ENCODE measurements at places on chromosomes 12 and 14.

DNA sequence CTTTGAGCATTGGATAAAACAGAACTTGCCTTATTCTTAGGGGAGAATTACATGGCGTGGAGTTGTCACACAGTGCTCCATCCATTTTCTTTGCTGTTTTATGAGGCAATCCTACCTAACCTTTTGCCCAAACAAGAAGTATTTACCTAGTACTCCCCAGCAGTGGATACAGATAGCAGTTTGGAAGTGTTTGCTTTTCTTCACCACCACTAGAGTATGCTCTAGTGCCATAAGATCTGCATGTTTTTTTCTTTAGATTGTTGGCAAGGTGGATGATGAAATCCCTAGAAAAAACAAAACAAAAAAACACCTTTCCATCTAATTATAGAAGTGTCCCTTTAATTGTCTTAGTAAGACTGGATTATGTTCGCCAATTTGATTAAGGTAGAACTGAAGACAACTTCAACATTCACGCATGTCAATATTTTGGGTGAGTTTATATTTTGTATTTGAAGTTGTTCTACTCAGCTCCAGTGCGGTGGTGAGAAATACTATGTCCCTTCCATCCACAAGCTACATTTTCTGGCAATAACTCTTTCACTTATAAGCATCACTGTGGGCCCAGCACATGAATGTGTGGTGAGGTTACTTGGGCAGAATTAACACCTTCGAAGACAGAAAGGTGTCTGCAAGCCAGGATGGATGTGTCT lies 23.6 kb upstream of the TMEM260 start:
- no peak for DNase-seq

- no peak for DNase-seq
Measured at GRCh38 chr12:104738776-104739642, 219.1 kb downstream of the SLC41A2 start.

DNA sequence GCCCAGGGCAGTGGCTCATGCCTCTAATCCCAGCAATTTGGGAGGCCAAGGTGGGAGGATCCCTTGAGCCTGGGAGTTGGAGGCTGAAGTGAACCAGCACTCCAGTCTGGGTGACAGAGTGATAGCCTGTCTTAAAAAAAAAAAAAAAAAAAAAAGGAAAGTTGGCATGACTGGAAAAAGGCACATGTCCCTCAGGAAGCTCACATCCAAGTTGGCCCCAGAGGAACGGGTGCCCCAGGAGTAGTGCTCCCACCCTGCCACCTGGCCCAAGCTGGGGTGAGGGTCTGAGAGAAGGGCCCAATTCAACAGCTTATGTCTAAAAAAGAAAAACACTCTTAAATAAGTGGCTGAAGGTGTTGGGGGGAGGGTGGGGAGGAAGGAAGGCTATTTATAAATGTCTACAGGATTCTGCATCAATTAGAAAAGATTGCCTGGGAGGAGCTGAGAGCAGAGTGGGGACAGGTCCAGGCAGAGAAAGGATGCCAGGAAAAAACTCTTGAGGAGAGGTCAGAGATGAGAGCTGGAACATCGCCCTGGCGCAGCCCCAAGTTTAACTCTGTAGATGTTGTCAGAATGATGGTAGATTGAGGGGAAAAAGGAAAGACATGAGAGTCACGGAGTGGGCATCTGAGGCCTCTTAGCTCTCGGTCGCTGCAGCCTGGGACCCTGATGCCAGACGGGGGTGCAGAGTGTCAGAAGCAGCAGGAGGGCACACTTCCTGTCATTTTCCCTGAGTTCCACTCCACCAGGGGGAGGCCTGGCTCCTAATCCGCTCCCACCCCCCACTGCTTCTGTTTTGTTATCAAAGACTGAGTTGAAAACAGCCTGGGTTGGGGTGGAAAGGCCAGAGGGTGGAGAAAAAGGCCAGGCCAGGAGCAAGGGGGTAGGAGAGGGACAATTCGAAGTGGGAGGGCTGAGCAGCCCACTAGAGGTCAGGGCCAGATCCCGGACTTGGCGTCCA lies 7.3 kb downstream of the SPRYD3 start:
- DNase-seq = no peak

DNA sequence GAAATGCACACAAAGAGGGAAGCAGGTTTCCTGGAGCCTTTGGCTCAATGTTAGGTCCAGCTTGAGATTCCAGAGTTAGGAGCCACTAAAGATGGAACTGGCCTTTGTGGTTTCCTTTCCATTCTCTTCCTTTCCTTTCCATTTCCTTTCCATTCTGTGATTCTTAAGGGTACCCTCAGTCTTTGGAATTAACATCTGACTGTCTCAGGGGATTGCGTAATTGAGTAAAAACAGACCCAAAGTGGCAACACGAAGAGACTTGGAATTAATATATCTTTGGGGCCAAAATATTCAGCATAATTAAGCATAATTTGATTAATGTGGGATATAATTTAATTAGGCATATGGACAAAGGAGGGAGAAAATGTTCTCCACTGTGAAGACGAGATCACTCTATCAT lies 205.6 kb downstream of the CRADD start:
- DNase-seq = no peak

- no peak for DNase-seq
Measured at GRCh38 chr12:93060666-93061472, 131.8 kb upstream of the EEA1 start.

DNA sequence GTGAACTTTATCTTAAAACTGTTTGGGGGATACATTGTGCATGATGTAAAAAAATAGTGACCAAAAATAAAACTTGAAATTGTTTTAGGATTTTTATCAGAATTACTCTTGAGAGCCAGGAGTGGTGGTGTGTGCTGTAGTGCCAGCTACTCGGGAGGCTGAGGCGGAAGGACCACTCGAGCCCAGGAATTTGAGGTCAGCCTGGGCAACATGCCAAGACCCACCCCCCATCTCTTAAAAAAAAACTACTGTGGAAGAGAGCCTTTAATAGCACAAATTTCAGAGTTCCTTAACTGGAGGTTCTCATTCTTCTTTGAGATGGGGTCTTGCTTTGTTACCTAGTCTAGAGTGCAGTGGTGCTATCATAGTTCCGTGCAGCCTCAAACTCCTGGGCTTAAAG lies 21.5 kb downstream of the CPSF2 start:
- no peak for DNase-seq

- no peak for DNase-seq
Measured at GRCh38 chr14:100498068-100498467, 89.1 kb downstream of the BEGAIN start.

GRCh38 chr12:111409780-111410430 lies 4.2 kb downstream of the SH2B3 start:
- no peak for DNase-seq

DNA sequence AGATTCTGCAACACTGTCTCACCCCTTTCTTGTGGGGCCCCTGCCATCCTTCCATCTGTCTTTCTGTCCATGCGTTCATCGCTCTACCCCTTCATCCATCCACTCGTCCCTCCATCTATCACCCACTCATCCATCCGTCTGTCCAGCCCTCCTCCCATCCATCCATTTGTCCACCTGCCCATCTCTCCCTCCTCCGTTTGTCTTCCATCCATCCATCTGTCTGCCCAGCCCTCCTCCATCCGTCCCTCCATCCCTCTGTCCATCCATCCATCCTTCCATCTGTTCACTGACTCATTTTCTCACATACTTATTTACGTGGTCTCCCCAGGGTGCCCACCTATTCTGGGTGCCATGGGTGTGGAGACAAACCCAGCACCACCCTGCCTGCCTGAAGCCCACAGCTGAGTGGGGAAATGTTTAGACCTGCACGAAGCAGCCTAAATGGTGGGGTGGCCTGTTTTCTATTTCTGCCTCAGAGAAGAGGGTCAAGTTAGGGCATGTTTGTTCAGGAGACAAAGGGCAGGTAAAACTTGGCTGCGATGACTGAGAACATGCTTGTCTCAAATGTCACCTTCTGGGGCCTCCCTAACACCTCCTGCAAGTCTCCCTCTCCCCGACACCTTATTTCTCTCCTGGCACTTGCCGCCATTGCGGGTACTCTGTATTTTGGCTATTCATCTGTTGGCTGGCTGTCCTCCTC lies 2.8 kb upstream of the SLC25A47 start:
- no peak for DNase-seq

GRCh38 chr12:131375972-131376345 lies 334.9 kb upstream of the SFSWAP start:
- DNase-seq = peak; percentile 1

- DNase-seq = no peak
Measured at GRCh38 chr12:85457016-85457415, 177.0 kb downstream of the ALX1 start.

DNA sequence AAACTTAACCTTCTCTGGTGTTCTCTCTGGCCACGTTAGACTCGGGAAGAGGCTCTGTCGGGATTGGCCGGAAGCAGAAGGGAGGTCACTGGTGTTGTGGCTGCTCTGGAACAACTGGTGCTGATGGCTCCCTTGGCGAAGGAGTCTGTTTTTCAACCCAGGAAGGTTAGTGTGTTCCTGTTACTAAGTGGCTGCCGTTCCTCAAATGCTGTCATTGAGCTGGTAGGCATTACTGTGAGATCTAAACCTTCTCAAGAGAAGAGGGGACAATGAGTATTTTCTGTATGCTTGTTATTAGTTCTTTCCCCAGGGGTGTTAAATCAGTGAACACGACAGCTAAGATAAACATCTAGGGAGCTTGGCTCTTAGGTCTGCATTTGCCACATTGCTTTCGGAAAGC lies 18.3 kb downstream of the POP5 start:
- DNase-seq = no peak

- no peak for DNase-seq
Measured at GRCh38 chr12:8637244-8637643, 24.6 kb upstream of the AICDA start.

DNA sequence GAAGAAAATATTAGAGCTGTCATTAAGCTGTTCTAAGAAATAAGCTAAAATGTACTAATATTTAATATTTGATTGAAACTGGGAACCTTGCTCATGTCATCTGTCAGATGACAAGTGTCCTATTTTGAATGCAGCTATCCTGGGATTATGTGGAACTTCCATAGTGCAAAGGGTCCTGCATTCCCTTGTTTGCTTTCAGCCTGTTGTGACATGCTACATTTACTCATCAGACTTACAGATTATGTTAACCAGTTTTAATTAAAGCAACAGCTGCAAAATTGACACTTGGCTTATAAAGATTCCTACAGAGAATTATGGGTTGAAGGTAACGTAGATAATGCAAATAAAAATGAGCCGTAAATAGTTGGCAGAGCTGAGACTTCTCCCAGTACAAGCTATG lies 458.4 kb upstream of the RGS6 start:
- no peak for DNase-seq

DNA sequence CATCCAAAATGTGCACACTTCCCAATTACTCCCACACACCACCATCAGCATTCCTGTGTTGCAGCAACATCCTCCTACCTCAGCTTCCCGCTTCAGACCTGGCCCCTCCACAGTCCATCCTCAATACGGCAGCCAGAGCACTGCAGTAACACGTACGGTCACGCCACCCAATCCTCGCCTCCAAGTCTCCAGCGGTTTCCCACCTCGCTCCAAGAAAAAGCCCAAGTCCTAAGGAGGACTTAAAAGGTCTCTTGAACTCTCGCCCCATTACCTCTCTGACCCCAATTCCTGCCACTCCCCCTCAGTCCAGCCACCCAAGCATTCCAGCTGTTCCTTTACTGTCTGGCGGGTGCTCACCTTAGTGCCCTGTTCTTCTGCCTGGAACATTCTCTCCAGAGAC lies 12.0 kb downstream of the FBXO21 start:
- no peak for DNase-seq

GRCh38 chr12:25052196-25052913 lies 103.5 kb upstream of the BCAT1 start:
- DNase-seq = peak; percentile 75

DNA sequence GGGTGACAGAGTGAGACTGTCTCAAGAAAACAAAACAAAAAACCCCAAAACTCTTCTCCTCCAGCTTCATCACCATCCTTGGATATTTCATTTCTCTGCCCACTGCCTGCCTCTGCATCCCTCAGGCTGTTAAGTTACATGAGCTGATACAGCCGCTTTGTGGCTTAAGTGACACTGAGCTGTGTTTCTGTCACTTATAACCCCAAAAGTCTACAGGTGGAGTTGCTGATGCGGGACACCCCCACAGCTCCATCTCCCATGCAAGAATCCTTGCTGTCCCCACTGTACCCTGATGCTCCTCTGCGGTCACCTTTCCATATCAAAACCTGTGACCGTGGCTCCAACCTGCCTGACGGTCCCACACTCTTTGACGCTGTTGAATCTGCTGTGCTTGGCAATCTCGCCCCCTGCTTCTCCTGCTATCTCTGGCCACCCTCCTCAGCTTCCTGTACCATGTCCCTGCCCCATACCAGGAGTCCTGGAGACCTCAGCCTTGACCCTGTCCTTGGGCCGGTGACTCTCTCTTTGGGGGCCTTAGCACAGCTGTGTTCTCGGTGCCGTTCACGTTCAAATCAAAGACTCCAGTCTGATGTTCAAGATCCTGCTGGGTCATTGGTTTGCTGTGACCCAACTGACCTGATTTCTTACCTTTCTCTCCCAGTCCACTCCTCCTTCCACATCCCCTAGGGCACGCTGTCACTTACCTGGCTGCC lies 20.3 kb downstream of the HVCN1 start:
- DNase-seq = no peak

GRCh38 chr12:31536672-31537071 lies 54.3 kb downstream of the DENND5B start:
- no peak for DNase-seq

- no peak for DNase-seq
Measured at GRCh38 chr12:63937378-63938316, 93.1 kb downstream of the SRGAP1 start.

DNA sequence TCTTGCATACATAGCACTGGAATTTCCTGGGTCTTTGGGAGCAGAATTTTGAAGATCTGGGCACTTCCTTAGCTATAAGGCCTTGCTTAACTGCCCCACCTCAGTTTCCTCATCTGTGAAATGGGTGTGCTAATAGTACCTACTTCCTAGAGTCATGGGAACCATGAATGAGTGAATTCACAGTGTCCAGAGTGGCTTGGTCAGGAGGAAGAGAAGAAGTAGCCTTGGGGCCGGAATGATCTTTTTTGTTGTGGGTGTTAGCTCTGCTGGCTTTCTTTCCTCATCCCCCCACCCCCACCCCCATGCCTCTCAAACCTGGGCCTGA lies 2.4 kb downstream of the SH2B3 start:
- no peak for DNase-seq

DNA sequence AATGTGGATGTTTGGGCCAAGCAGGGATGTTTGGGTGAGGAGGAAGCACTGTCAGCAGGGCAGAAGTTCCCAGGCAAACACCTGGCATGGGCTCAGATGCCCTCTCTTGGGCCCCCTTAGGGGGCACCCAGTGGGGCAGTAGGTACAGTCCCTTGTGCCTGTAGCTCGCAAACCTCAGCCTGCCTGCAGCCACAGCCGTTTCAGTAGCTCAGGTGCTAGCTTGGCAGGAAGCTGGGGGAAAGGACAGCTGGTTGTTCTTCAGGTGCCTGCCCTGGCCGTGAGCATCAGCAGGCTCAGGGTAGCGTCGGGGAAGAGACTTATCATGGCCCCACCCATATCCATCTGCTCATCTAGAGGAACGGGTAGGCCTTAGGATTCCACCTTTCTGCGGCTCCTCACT lies 67.5 kb downstream of the B4GALNT3 start:
- no peak for DNase-seq

DNA sequence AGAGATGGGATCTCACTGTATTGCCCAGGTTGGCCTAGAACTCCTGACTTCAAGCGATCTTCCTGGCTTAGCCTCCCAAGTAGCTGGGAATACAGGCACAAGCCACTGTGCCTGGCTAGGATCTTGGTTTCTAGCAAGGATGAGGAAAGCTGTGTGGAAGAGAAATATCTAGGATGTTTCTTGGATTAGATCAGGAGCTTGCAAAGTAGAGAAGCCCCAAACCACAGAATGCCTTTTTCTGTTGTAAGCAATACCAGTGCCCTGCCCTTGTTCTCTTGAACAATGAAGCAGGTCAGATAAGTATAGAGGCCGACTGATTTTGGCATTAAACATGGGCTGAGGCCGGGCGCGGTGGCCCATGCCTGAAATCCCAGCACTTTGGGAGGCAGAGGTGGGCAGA lies 44.3 kb upstream of the STRN3 start:
- no peak for DNase-seq
